Naive B cell (primary cell): ENCODE measurements at places on chromosomes 2 and 18. TPM values are rescaled to one million over a fixed set of nuclear protein-coding genes. Genes with fewer than 3 reads are reported as not detected.

The SLC16A14 gene
- 0.28 TPM for polyA plus RNA-seq

The NLRC4 gene
- 1.2 TPM for polyA plus RNA-seq

The HAT1 gene
- polyA plus RNA-seq: 71.8 TPM

The STARD6 gene
- polyA plus RNA-seq: not detected

The TNS1 gene
- polyA plus RNA-seq: 0.17 TPM

The CCDC85A gene
- polyA plus RNA-seq: not detected

GRCh38 chr2:130795431-130795830 is 40.1 kb downstream of the AMER3 start:
- H3K4me3 ChIP-seq: no peak overlapping the region
- peaks cover 3% of the 10 kb centered on the region for H3K4me1 ChIP-seq
- no peak for DNase-seq
- H3K36me3 ChIP-seq: no peaks in the 10 kb centered on the region
- H3K27me3 ChIP-seq: peaks cover 17% of the 10 kb centered on the region

DNA sequence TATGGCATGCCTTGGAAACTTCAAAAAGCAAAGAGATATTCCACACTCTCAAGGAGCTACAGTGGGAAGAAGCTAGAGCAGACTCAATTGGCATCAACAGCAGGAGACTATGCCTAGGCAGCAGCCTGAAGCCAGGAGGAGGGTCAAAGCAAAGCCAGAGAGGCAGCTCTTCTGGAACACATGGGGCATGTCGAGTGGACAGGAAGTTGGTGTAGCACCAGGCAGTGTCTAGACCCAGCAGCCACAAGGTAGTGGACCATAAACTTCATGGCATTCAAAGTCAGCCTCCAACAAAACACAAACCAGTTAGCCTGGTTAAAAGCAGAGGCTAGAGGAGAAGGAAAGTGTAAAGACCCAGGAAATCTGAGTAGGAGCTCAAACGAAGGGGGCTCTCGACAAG is 311.2 kb upstream of the PKDCC start:
- no peak overlapping the region for H3K4me3 ChIP-seq
- no peaks in the 10 kb centered on the region for H3K36me3 ChIP-seq
- no peak overlapping the region for H3K27ac ChIP-seq
- no peaks in the 10 kb centered on the region for H3K4me1 ChIP-seq

DNA sequence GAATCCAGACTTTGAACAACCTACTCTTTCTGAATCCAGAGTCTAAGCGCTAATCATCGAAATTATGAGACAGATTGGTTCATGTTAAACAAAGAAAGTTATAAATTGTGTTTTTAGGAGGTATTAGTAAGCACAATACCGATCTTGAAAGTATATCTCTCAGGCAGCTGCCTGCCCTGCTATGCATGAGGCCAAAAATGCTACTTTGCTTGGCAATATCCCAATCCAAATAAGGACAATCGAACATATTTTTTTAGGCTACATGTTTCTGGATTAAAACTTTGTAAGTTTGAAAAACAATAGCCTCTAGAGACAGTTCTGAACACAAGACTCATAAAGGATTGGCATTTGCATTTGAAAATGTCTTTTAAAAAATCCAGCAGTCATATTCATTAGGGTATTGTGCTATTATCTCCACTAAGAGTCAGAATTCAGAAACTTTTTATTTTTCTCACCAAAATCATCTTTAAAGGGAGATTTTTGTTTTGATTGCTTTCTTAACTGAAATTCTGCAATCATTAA is 167.1 kb downstream of the PDE1A start:
- no peak overlapping the region for H3K27ac ChIP-seq
- DNase-seq: no peak
- H3K36me3 ChIP-seq: no peaks in the 10 kb centered on the region
- peaks cover 4% of the 10 kb centered on the region for H3K27me3 ChIP-seq
- no peaks in the 10 kb centered on the region for H3K4me1 ChIP-seq

DNA sequence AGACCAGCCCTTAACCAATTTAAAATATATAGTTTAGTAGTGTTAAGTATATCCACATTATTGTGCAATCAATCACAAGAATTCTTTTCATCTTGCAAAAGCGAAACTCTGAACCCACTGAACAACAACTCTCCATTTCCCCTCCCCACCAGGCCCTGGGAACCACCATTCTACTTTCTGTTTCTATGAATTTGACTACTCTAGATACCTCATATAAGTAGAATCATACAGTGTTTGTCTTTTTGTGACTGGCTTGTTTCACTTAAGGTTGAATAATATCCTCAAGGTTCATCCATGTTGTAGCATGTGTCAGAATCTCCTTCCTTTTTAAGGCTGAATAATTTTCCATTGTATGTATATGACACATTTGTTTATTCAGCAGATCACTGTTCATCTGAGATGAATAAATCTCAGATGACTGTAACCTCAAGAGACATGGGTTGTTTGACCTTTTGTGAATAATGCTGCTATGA is 8.1 kb upstream of the SOS1 start:
- peak overlapping the region; percentile 13 for H3K27ac ChIP-seq
- no peaks in the 10 kb centered on the region for H3K27me3 ChIP-seq
- H3K4me1 ChIP-seq: peaks cover 39% of the 10 kb centered on the region
- peak; percentile 73 for DNase-seq
- peak overlapping the region; percentile 55 for H3K4me3 ChIP-seq

DNA sequence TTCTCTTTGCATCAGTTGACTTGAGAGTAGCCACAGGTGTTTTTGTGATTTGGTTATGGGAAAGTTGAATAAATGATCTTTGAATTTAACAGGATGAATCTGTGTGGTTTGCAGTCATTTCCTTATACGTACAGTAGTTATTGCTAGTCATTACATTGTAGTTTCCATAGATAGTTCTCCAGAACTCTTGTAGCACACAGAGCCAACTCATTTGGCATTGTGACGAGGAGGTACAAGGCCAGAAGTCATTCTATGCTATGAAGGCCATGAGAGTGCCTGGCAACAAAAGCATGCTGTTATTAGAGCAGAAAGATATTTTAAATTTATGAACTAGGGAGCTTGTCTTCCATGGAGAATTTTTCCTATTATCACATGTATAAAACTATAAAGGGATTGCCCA is 973.0 kb upstream of the CHAC2 start:
- H3K27me3 ChIP-seq: no peaks in the 10 kb centered on the region
- no peaks in the 10 kb centered on the region for H3K4me1 ChIP-seq
- no peaks in the 10 kb centered on the region for H3K36me3 ChIP-seq
- H3K27ac ChIP-seq: no peak overlapping the region
- DNase-seq: no peak
- no peak overlapping the region for H3K4me3 ChIP-seq

DNA sequence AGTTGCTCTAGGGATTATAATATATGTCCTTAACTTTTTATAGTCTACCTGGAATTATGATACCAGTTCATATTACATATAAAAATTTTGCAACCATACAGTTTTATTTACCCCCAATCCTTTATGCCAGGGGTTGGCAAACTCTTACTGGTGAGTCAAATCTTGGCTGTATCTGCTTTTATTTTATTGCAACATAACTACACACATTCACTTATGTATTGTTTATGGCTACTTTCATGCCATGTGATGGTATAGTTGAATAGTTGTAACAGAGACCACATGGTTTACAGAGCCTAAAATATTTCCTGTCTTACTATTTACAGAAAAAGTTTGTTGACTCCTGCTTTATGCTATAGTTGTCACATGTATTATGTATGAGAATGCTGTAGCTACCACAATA is 25.8 kb upstream of the DLX2 start:
- H3K27ac ChIP-seq: no peak overlapping the region
- H3K27me3 ChIP-seq: peaks cover 10% of the 10 kb centered on the region
- H3K4me1 ChIP-seq: no peaks in the 10 kb centered on the region
- no peaks in the 10 kb centered on the region for H3K36me3 ChIP-seq
- no peak overlapping the region for H3K4me3 ChIP-seq

DNA sequence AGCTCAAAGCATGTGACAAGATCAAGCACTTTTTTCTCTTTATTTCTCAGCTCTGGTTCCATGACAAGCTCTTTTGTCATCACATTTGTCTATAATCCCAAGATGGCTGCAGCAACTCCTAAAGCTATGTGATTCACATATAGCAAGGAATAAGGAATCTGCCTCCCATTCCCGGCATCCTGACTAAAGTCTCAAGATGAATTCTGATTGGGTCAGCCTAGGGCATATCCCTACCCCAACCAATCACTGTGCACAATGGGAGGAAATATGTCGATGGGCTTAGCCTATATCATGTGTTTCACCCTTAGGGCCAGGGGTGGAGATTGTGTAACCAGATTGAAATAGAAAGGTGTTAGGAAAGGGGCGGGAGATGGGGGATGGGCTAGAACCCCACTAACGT is 23.1 kb upstream of the COLEC12 start:
- H3K36me3 ChIP-seq: no peaks in the 10 kb centered on the region
- H3K4me3 ChIP-seq: no peak overlapping the region
- H3K4me1 ChIP-seq: no peaks in the 10 kb centered on the region
- no peak for DNase-seq
- no peak overlapping the region for H3K27ac ChIP-seq

- no peaks in the 10 kb centered on the region for H3K36me3 ChIP-seq
- H3K4me1 ChIP-seq: peaks cover 30% of the 10 kb centered on the region
- peaks cover 18% of the 10 kb centered on the region for H3K27me3 ChIP-seq
- peak; percentile 76 for DNase-seq
- H3K4me3 ChIP-seq: no peak overlapping the region
Observed at GRCh38 chr2:85707304-85707703, 13.1 kb downstream of the GNLY start.
